Peyer's patch (tissue), 4 donors: ENCODE measurements at places on chromosomes 6 and 20. TPM values are rescaled to one million over a fixed set of nuclear protein-coding genes. Genes with fewer than 3 reads are reported as not detected.

DNA sequence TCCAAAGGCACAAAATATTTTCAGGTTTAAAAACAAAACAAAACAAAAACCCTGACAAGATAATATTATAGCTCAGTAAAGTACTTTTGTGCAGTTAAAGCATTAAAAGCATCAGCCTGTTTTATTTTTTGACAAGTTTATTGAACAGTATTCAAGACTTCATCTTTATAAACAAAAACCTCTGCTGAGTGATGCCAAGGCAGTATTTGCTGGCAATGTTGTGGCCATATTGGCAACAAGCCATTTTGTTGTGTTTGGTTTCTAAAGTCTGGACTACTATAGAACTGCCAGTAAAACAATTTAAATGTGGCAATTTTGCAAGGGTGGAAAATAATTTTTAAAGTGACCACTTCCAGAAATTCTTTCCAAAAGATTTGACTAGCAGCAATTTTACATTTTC is 15.9 kb downstream of the CPNE1 start:
- no peaks in the 10 kb centered on the region for H3K27me3 ChIP-seq
- DNase-seq, result no peak
- H3K4me3 ChIP-seq, result no peak overlapping the region
- H3K27ac ChIP-seq, result no peak overlapping the region

DNA sequence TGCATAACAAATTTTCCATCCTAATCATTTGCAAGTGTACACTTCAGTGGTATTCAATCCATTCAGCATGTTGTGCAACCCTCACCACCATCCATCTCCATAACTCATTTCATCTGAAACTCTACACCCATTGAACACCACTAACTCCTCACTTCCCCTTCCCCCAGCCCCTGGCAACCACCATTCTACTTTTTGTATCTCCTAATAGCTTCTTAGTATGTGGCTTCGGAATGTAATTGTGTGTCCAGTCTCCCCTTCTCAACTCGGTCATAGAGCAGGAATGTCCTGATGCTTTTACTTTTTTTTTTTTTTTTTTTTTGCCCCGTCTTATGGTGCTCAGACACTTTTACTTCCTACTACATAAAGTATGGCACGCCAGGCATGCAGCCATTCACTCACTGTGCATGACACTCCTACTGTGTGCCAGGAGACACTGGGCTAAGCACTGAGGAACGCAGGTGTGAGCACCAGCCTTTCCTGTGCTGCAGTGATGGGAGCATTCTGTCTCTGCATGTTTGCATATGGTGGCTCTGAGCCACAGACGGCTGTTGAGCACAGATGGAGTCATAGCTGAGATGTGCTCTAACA is 15.3 kb downstream of the HCK start:
- no peaks in the 10 kb centered on the region for H3K36me3 ChIP-seq
- no peak overlapping the region for H3K4me3 ChIP-seq
- no peaks in the 10 kb centered on the region for H3K27me3 ChIP-seq
- DNase-seq, result no peak

- no peak for DNase-seq
- H3K36me3 ChIP-seq, result no peaks in the 10 kb centered on the region
- H3K4me3 ChIP-seq, result no peak overlapping the region
- H3K27me3 ChIP-seq, result no peaks in the 10 kb centered on the region
- H3K27ac ChIP-seq, result no peak overlapping the region
These were observed 126.2 kb downstream of the RNF144B start for GRCh38 chr6:18513253-18513798.

DNA sequence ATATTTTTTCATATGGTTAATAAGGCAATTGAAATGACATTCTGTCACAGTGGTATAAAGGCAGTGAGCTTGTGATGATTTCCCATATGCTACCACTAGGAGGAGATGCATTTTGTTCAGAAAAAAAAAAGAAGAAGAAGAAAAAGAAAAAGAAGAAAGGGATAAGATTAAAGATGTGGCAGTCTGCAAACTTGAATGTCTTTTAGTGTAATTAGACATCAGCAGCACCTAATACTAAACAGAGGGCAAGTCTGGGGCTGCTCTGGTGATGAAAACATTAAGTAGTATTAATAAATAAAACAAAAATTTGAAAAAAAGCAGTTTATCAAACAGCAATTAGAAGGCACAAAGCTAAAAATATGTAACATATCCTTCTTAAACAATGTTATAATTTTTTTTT is 95.4 kb upstream of the DEFB112 start:
- no peaks in the 10 kb centered on the region for H3K27me3 ChIP-seq
- H3K27ac ChIP-seq, result no peak overlapping the region
- H3K36me3 ChIP-seq, result no peaks in the 10 kb centered on the region
- H3K4me3 ChIP-seq, result no peak overlapping the region
- no peak for DNase-seq

DNA sequence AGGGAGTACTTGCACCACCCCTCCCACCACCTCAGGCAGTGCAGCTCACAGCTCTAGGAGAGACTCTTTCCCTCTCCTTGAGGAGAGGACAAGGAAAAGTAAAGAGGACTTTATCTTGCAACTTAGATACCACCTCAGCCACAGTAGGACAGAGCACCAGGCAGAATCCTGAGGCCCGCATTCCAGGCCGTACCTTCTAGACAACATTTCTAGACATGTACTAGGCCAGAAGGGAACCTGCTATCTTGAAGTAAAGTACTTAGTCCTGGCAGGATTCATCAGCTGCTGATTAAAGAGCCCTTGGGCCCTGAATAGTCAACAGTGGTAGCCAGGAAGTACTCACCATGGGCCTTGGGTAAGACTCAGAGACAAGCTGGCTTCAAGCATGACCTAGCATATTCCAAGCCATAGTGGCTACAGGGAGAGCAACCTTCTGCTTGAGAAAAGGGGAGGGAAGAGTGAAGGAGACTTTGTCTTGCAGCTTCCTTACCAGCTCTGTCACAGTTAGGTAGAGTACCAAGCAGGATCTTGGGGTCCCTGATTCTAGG is 384.4 kb upstream of the RNF217 start:
- H3K27ac ChIP-seq, result no peak overlapping the region
- no peak for DNase-seq
- no peaks in the 10 kb centered on the region for H3K36me3 ChIP-seq

GRCh38 chr6:130434174-130434873 is 68.5 kb downstream of the TMEM200A start:
- no peaks in the 10 kb centered on the region for H3K4me1 ChIP-seq
- no peak overlapping the region for H3K4me3 ChIP-seq
- no peak overlapping the region for H3K27ac ChIP-seq
- no peaks in the 10 kb centered on the region for H3K36me3 ChIP-seq
- no peaks in the 10 kb centered on the region for H3K27me3 ChIP-seq

DNA sequence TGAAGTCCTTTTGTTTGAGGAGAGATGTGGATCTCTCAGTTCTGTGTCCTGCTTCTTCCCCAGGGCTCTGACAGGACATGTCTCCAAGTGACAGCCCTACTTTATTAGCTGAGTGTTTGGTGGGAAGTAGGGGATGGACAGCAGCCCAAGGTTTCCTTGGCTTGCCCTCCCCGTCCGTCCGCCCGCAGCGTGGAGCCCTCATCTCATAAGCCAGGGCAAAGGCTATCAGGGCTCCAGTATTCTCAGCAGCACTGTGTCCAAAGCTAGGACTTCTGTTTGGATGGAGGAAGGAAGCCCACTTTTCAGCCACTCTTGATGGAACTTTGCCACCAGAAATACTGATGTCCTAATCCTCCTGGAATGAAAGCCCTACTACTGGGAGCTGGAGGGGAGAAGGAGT is 13.6 kb downstream of the CDC5L start:
- H3K4me1 ChIP-seq, result no peaks in the 10 kb centered on the region
- no peaks in the 10 kb centered on the region for H3K27me3 ChIP-seq
- no peak for DNase-seq
- no peaks in the 10 kb centered on the region for H3K36me3 ChIP-seq
- H3K27ac ChIP-seq, result no peak overlapping the region

DNA sequence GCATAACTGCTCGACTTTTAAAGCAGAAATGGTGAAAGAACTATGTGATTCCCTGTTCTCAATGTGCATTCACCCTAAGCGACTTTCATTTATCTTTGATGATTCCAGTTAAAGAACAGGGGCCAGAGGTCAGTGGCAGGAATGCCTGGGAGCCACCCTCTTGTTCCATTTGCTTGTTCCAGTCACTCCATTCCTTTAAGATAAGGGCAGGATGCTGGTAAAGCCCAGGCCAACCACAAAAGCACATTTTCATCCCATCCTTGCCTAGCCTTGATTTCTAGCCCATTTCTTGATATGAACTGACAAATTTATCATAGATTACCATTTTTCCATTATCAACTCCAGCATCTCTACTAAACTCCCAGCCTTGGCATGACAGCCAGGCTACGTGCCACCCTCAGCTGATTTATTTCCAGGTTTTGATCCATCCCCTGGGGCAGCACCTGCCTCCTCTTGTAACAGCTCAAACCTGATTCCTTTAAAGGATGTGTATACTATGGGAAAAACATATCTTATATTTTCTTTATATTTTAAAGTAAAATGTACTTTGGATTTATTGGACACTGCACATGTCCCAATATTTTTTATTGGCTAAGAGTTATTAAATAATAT is 19.2 kb downstream of the HMGN3 start:
- H3K27me3 ChIP-seq, result no peaks in the 10 kb centered on the region
- H3K4me1 ChIP-seq, result no peaks in the 10 kb centered on the region
- no peaks in the 10 kb centered on the region for H3K36me3 ChIP-seq
- H3K4me3 ChIP-seq, result no peak overlapping the region

- no peaks in the 10 kb centered on the region for H3K27me3 ChIP-seq
- H3K4me3 ChIP-seq, result no peak overlapping the region
- H3K27ac ChIP-seq, result no peak overlapping the region
These were observed 156.8 kb upstream of the MLN start for GRCh38 chr6:33960345-33961313.

DNA sequence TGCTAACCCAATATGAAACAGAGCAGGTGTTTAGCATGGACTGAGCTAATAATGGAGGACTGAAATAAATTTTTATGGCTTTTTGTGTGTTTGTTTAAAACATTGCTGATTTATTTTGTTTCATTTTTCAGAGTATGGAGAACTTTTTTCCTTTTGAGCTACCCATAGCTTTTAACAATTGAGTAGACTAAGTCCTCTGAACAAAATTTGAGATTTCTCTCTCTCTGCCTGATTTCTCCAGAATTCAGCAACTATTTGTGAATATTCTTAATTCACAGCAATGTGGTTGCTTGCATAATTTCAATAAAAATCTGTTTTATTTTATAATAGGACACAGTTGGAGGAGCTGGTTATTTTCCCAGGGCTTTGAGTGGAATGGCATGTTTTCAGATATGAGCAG is 103.7 kb downstream of the TPBG start:
- H3K36me3 ChIP-seq, result no peaks in the 10 kb centered on the region
- H3K4me1 ChIP-seq, result no peaks in the 10 kb centered on the region
- no peak for DNase-seq
- H3K4me3 ChIP-seq, result no peak overlapping the region

- H3K4me1 ChIP-seq, result no peaks in the 10 kb centered on the region
- H3K27me3 ChIP-seq, result no peaks in the 10 kb centered on the region
- no peak for DNase-seq
- no peak overlapping the region for H3K27ac ChIP-seq
- H3K36me3 ChIP-seq, result no peaks in the 10 kb centered on the region
- H3K4me3 ChIP-seq, result peak overlapping the region; percentile 65
These were observed 3.4 kb upstream of the TMEM14C start for GRCh38 chr6:10719296-10719963.

DNA sequence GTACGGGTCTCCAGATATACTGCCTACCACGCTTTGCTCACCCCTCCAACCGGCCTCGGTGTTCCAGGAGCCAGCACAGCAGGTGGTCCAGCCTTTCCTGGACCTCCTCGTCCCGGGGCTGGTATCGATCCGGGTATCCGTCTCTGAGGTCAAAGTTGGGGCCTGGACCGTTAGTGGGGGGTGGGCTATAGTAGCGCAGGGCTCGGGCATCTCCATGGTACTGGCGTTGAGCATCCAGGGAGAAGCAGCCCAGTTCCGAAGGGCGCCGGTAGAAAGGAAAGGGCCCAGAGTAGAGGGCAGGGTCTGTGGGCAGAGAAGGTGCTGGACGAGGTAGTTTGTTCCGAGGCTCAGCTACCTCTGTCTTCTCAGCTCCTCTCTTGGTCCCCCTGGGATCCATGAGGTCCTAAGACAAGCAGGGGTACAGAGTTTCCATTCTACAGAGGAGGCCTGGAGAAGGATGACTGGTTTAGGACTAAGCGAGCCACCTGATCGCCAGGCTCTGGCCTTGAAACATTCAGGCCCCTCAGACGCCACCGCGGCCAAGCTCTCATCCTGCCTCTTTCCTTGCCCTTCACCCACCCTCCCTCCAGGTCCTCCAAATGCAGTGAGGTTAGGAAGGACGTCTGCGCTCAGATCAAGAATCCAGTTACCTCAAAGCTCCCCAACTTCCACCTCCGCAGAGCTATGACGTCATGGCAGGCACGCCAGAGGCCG is 502 bp downstream of the DXO start:
- peak overlapping the region; percentile 90 for H3K27ac ChIP-seq
- H3K27me3 ChIP-seq, result no peaks in the 10 kb centered on the region
- DNase-seq, result no peak
- peaks cover 37% of the 10 kb centered on the region for H3K36me3 ChIP-seq
- H3K4me1 ChIP-seq, result no peaks in the 10 kb centered on the region
- H3K4me3 ChIP-seq, result peak overlapping the region; percentile 71

GRCh38 chr20:59322585-59323454 is 22.4 kb downstream of the EDN3 start:
- no peaks in the 10 kb centered on the region for H3K27me3 ChIP-seq
- no peaks in the 10 kb centered on the region for H3K4me1 ChIP-seq
- no peak overlapping the region for H3K27ac ChIP-seq

The SERPINB6 gene
- total RNA-seq, result 170 TPM

The PDE10A gene
- 0.35 TPM for total RNA-seq

The VSTM2L gene
- total RNA-seq, result not detected

The NRN1 gene
- 2.8 TPM for total RNA-seq
